ENCODE measurements at places on chromosomes 4 and X.

DNA sequence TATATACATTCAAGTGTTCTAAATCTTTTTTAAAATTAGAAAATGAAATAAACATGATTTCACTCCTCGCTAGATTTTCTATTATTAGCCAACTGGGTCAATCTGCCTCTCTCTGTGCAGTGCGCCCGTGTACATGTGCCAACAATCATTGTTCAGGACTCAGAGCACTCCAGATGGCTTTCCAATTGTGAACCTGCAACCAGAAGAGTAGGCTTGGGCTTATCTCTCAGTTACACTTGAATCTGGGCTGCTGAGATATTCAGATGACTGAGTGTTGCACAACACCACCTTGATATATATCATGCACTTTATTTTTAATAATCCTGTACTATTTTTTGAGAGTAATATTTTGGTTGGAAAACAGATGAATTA lies 184.0 kb upstream of the FSTL5 start:
- DNase-seq = no peak

DNA sequence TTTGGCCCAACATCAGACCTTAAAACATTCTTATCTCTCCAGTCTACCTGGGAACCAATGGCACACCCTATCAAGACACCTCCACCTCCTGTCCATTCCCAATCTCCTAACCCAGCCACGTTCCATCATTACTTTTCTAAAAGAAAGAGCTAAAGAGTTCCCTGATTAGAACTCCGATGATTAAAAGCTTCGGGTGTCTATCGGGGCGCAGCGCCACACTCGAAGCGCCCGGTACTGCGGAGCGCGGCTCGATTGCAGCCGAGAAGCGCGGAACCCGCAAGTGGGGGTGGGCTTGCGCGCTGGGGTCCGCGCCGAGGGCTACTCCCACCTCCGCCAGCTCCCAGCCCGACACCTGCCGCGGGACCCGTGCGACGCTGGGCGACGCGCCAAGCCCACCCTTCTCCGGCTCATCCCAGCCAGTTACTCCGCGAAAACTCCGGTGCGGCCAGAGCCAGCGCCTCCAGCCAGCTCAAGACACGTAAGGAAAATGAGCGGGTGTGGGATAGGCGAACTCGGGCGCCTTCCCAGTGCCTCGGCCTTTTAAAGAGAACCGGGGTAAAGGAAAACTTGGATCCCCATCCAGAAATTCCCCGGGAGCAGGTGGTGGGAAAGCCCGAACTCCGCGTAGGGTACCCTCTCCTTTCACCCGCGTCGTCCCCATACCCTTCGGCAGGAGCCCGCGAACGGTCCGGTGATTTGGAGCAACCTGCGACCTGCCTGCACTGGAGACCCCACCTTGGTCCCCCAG lies 593 bp downstream of the NPY1R start:
- no peak for DNase-seq

DNA sequence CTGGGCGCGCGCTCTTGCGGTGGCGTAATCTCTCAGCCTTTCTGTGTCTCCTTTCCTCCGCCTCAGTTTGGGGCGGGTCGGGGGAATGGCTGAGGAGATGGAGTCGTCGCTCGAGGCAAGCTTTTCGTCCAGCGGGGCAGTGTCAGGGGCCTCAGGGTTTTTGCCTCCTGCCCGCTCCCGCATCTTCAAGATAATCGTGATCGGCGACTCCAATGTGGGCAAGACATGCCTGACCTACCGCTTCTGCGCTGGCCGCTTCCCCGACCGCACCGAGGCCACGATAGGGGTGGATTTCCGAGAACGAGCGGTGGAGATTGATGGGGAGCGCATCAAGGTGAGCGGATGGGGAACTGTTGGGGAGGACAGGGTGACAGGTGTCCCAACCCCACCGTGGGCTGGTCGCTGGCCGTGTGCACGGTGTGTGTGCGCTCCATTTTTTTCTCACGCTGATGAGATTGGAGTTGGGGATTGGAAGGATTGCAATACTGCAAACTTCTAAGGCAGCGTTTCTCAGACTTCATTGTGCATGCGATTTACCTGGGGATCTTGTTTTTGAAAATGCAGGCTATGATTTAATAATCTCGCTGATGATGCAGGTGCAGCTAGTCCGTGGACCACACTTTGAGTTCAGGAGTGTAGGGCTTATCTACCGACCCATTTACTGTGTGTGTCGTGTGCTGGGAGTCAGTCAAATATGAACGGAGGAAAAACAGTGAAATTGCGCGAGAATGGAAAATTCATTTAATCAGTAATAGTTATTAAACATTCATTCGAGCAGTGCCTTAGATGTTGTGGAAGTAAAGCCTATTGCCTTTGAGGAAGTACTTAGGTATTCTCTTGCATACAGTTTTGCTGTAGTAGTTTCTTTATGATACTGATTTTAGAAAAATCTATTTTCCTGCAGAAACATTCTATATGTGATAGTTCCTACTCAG lies at the start of gene RAB33B:
RAB33B (plus strand) TSS at position 11 of the 935 bp plus-strand sequence; CDS start at position 86, 75 bp downstream.
- DNase-seq = no peak

DNA sequence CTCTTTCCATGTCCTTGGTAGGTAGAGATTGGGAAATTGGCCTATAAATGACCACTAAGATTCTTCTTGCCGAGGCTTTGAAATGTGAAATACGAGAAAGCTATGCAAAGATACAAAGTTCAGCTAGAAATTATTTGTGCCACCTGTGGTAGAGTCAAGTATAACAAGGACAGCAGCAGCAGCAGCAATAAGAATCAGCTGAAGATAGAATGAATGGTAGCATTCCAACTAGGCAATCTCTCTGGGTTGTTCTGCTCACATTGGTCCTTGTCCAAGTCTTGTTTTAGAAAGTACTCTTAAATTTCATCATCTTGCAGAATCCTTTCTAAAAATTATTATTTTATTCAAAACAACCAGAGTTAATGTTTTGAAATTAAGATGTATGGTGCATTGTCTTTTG lies 67.8 kb upstream of the PCDH10 start:
- no peak for DNase-seq

GRCh38 chr4:25943805-25944204 lies 29.8 kb downstream of the SMIM20 start:
- no peak for DNase-seq

DNA sequence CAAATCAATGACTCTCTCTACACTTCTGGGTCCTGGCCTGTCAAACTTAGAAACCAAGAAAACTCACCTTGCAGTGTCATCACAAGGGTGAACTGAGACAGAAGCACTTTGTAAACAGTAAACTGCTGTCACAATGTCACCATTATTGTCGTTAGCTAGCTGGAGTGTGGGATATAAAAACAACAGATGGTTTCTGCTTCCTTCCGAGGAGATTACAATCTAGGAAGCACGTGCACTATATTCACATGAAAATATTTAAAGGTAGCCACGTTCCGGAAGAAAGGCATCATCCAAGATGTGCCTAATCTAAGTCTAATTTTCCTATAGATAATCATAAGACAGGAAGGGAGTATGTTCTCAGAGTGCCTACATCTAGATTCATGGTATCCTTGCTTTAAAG lies 64.7 kb upstream of the ACSL1 start:
- no peak for DNase-seq

GRCh38 chrX:12403474-12404082 lies 265.3 kb downstream of the FRMPD4 start:
- no peak for DNase-seq

DNA sequence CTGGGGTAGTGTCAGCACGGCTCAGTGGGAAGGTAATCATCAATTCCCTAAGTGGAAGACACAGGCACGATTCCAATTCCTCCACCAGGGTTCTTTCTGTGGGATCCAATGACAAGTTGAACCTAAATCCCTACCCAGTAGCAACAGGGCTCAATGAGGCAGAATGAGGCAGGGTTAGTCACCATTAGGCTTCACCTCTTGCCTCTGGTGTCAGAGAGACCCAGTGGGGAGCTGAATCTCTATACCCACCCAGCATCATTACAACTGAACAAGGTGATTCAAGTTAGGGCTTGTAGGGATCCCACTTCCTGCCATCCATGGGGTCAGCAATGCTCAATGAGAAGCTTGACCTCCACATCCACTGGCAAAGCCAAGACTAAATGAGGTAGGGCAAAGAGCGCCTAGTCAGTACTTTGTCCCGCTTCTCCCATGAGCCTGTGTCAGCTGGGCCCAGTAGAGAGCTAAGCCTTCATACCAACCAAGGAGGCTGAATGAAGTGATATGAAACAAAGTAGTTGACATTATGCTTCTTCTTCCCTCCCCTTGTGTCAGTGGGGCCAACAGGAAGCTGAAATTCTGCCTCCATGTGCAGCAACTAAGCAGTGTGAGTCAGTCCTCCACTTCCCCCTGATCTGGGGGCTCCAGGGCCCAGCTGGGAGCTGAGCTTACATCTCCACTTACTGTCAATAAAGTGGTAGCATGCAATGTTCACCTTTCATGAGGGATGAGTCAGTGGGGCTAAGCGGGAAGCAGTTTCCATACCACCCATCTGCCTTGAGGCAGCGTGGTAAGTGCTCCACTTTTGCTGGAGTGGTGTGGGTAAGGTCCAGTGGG lies 36.4 kb upstream of the RBM41 start:
- DNase-seq = no peak

DNA sequence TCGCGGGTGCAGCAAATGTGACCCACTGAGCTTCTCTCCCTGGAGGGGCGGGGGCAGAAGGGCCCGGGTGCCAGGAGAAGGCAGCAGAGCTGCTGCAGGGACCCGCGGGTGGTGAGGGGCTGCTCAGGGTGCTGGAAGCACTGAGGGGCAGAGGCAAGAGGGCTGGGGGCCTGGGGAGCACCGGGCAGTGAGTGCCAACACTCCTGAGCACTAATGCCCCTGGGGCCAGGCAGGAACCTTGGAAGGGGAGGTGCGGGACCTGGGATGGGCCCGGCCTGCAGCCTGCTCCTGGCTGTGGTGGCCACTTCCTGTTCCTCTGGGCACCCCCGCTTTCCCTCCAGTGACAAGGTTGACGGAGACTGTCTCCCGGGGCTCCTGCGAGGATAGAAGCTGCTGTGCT lies 66.5 kb upstream of the ADRA2C start:
- no peak for DNase-seq

GRCh38 chr4:38237139-38237538 lies 276.9 kb downstream of the PTTG2 start:
- DNase-seq = no peak
